ENCODE measurements at places on chromosomes 7 and 10. TPM values are rescaled to one million over a fixed set of nuclear protein-coding genes. Genes with fewer than 3 reads are reported as not detected.

GRCh38 chr7:2312267-2312929, 1.8 kb downstream of the SNX8 start:
- no peak for DNase-seq

DNA sequence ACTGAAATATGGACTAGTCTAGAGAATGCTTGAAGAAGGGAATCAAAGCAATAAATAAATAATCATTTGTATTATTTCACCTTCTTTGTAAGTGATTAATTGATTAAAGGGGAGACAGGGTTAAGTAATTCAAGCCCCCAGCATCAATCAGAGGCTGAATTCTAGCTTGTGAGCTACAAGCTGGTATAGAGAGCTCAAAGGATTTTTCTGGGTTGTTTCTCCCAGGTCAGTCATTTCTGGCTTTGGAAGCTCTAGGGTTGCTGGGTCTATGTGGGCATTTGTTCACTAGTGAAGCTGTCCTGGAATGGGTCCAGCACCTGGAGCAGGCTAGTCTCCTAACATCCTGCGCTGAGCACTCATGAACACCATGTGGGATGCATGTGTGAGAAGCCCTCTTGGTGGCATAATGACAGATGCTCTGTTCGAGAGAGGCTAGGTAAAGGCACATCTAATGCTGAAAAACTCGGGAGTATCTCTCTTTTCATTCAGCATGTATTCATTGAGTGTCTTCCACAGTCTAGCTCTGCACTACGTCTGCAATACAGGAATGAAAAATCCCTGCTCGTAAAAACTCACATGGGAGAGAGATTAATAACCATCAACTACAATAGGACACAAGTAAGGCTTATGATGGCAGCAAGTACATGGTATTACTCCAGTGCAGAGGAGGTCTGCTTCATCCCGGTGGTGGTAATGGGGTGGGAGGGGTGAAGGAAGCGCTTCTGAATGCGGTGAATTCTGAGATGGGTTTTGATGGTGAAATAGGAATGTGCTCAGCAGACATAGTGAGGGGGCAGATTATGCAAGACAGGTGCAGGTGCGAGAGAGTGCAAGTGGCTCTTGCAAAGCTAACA, 68.0 kb upstream of the NRP1 start:
- DNase-seq: no peak

- DNase-seq: no peak
Observed at GRCh38 chr7:64639267-64640001, 26.5 kb upstream of the ZNF107 start.

DNA sequence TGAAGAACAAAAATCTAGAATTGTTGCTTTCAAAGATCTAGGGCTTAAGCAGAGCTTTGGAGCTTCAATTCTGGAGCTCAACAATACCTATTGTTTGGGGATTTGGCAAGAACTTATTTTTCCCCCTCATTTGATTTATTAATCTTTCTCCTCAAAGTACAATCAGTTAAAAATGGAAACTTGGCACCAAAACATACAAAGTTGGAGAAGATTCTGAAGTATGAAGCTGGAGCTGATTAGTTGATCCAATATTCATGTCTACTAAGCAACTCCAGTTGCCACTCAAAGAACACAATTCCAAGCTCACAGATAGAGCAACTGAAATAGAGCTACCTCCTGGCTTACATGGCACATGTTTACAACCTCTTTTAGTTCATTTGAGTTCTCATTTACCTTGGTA, 3.8 kb downstream of the FAM13C start:
- DNase-seq: no peak

DNA sequence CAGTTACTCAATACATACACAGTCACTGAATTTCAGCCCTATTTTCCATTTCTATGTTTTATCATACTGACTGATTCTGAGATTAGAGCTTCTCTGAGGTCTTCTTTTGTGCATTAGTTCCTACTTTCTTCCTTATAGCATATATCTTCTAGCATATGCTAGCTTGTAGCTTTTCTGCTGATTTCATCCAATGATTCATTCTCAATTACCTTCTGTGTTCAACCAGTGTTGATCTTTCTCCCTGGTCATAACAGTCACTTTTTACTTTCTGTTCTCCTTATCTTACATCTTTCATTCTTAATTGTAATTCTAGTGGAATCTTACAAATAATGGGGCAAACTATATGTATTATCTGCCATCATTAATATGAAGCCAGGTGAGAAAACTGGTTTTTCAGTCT, 159.5 kb upstream of the HGF start:
- no peak for DNase-seq

DNA sequence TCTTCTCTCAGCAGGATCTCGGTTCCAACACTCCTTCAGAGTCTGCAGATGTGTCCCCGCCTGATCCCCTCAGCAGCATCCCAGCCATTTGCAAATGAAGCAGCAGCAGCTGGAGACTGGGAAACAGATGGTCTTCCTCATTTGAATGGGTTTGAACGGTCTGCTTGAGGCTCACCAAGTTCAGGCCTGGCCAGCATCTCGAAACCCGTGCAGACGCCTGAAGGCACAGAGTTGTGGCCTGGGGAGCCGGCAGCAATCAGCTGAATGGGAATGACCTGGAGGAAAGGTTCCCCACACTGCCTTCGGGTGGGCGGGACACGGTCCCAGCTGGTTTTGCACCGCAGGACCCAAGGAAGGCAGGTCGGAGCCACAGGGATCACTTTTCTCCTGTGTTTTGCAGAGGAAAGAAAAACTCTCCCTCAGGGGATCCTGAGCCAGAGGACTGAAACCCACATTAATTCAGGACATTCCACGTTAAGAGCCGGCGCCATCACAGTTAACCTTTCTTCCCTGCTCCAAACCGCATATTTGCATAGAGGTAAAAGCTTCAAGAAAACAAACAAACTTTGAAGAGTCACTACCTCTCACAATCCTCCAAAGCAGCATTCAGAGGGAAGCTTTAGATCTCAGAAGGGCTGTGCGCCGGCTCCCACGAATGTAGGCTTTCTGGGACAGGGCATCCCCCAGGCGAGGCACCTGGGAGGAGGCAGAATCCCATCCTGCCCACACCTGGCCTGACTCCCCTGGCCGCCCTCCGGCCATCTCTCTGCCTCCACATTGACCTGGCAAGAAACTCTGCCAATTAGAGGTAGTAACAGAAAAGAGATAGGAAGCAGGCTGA, 17.7 kb downstream of the FGFR2 start:
- no peak for DNase-seq

The SFRP4 gene
- 1.9 TPM for total RNA-seq

The CPEB3 gene
- 16.4 TPM for total RNA-seq

The DGKI gene
- total RNA-seq: 0.44 TPM

The GCK gene
- not detected for total RNA-seq

The GPRIN2 gene
- total RNA-seq: not detected
